ENCODE measurements at places on chromosomes 13 and 19.
A peak's percentile ranks its signal among the peaks of the same experiment; 100 is the strongest.

- DNase-seq, result no peak
These were observed 33.6 kb upstream of the SLC10A2 start for GRCh38 chr13:103099722-103100293.

GRCh38 chr19:41958367-41959055, 610 bp downstream of the RABAC1 start:
- peak; percentile 73 for DNase-seq

DNA sequence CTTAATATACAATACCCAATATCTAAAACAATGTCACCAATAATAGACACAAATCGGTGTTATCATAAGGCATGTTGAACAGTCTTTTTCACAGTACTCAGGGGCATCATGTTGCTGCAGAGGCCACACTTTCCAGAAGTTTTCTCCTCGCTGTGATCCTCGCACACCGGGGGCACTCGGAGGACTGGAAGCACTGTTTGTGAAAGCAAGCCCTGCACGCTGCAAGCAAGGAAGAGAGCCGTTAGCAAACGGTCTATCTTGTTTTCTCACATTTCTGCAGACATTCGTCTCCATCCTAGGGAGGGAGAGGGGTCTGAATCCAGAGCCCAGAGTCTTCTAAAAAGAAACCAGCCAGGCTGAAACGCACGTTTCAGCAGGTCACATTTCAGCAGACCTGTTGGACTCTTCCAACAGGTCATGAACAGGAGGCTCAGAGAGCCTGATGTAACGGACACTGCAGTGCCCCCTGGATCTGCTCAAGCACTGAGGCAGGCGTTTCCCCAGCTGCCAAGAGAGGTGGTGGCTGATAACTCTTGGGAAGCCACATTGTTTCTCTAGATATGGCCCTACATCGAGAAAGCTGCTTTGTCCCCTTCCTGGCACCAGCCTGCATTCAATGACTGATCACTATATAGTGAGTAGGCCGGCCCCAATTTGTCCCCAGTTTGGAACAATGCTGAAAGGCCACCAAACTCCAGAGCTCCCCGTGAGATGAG, 43.6 kb downstream of the RUBCNL start:
- DNase-seq, result no peak

DNA sequence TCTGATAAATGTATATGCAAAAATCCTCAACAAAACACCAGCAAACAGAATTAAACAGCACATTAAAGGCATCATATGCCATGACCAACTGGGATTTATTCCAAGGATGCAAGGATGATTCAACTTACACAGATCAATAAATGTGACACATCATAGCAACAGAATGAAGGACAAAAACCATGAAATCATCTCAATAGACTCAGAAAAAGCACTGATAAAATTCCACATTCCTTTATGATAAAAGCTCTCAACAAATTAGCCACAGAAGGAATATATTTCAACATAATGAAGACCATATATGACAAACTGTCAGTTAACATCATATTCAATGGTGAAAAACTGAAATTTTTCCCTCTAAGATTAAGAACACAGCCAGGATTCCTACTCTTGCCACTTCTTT, 691.6 kb downstream of the DIAPH3 start:
- no peak for DNase-seq

DNA sequence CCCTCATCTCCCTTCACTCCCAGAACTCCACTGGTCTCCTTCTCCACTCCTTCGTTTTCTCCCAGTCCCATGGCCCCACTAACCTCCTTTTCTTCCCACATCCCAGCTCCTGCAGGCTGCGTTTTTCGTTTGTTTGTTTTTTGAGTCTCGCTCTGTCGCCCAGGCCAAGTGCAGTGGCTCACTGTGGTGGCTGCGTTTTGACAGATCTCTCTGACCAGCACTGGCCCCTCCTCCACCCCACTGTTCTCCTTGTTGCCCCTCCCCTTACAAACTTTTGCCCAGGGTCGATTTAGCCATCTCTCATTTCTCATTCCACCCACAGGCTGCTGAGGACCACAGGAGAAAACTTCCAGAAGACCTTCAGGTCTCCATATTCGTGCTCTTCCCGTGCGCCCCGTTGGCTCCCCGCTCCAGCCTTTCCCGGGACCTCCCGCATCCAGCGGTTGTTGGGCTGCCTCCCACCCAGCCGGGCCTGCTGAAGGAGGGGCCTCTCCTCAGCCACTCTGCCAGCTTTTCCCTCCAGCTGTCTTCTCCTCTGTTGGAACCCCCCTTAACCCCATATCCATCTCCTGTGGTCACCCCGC, 40.6 kb upstream of the GJB6 start:
- no peak for DNase-seq

GRCh38 chr13:93603043-93603442, 376.4 kb downstream of the GPC6 start:
- no peak for DNase-seq

GRCh38 chr13:90680826-90681225, 666.7 kb upstream of the MIR17HG start:
- no peak for DNase-seq

GRCh38 chr19:32388393-32388855, 17.1 kb upstream of the DPY19L3 start:
- DNase-seq, result no peak

- DNase-seq, result no peak
These were observed 69.7 kb downstream of the UFM1 start for GRCh38 chr13:38419312-38419873.

DNA sequence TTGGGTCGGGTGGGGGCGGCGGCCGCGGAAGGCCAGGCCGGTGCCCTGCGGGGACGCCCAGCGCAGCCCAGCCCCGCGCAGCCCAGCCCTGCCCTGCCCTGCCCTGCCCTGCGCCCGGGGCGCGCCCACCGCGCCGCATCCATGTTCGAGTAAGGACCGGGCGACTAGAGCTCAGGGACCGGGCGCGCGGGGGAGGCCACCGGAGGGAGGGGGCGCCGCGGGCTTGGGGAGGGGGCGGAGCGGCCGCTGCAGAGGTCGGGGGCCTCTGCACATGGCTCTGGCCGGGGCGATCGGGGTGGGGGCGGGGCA, 169 bp downstream of the GRAMD1A start:
- no peak for DNase-seq

- no peak for DNase-seq
These were observed 545 bp downstream of the LIPE start for GRCh38 chr19:42426643-42427042.

DNA sequence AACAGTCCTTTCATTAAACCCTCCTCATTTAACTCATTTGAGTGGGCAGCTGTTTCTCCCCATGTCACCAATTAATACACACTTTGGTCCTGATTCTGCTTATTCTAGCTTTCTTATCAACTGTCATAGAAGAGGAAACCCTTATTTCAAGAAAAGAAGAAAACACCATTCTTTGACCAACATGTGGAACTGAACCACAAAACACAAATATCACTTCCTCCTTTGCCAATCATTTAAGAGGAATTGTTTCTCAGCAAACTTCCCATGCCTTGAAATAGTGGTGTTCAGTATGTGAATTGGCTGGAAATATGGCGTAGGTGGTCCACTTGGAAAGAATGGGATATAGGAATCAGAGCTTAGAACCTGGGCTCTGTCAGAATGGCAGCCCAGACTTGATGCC, 20.4 kb downstream of the MBD3L2B start:
- no peak for DNase-seq

DNA sequence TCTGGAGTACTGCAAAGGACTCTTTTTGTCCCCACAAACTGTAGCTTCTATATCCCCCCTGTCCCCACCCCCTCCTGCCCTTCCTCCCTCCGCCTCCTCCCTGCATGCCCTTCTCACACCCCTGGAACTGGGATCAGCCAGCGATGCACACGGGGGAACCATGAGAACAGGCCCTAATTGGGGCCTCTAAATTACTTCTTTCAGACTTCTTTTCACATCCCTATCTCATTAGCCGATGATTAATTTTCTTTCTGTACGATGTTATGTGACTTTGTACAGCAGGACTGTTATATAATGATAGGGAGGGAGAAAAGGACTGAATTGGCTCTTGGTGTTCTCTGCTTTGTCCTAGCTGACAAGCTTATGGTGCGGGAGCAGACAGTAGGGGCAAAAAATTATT, 347.5 kb downstream of the DNAJC15 start:
- no peak for DNase-seq

DNA sequence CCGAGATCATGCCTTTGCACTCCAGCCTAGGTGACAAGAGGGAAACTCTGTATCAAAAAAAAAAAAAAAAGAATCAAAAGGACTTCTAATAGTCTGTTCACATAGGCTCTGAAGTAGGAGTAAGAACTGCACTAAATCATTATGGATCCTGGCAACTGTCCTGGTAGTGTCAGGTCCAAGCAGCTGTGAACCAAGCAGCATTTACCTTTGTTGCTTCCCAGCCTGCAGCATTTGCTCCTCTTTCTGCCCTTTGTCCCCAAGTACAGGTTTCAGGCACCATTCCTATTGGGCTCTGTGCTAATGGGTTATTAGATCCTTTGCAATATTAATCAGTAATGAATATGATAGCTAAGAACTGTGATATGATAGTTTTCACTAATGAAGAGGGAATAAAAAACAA, 77.4 kb upstream of the NBEA start:
- no peak for DNase-seq

DNA sequence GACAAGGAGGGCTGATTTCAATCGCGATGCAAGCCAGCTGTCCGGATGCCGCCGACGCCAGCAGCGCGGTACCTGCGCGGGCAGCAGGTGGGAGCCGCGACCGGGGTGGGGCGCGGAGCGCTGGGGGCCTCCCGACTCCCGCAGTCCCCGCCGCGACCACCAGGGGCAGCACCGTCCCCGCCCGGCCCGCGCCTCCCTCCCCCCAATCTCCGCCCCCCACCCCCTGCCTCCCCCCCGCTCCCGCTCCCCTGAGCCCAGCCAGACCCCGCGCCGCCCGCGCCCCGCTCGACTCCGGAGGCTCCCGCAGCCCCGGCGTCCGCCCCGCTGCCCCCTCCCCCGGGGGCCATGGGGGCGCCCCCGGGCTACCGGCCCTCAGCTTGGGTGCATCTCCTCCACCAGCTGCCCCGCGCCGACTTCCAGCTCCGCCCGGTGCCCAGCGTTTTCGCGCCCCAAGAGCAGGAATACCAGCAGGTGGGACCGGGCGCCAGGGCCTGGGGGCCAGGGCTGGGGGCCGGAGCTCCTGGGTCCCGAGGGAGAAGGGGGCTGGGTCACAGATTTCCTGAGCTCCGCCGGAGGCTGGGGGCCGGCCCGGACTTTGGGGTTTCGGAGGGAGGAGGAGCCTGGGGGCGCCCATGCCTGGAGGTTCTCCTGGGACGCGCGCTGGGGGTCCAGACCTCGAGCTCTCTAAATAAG, at the start of gene TTYH1:
Gene TTYH1, plus strand, starts transcription at position 257 of the 693 bp plus-strand sequence. Its CDS starts 89 bp downstream, at position 346.
- DNase-seq, result peak; percentile 20

GRCh38 chr13:50485979-50486935, 357.2 kb downstream of the DLEU7 start:
- DNase-seq, result no peak

GRCh38 chr13:87903553-87903952, 232.4 kb downstream of the SLITRK5 start:
- no peak for DNase-seq

GRCh38 chr19:22517496-22518411, 95.6 kb upstream of the ZNF98 start:
- no peak for DNase-seq

- no peak for DNase-seq
These were observed 10.7 kb upstream of the SHKBP1 start for GRCh38 chr19:40565910-40566495.

DNA sequence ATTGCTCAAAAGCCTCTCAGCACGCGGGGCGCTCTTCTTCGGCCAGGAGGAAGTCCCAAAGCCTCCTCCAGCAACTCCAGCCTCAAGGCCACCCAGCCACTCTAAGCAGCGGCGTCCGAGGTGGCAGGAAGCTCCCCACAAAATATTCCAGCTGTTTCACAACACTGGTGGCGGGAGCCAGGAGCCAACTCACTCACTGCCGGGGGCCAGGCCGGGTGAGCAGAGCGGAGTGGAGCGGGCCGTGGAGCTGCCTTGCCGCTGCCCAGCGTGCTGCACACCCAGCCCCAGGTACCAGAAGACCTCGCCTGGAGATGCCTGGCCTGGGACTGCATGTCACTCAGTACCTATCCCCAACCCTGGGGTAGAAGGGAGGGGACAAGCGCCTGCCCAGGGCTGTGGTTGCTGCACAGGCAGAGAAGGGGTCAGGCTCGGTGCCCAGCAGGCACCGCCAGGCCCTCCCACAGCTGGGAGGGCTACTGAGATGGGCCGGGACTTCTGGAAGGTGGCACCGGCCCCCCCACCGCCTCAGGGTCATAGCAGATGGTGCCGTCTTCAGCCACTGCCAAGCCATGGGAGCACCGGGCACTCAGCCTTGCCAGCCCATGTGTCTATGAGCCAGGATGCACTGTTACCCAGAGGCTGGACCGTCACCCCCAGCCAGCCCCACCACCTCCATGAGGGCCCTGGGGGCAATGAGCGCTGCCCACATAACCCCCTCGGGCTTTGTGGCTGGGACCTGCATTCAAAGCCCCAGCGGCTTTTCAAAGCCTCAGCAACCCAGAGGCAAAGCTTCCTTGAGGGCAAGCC, 59.2 kb downstream of the MLLT1 start:
- DNase-seq, result no peak

DNA sequence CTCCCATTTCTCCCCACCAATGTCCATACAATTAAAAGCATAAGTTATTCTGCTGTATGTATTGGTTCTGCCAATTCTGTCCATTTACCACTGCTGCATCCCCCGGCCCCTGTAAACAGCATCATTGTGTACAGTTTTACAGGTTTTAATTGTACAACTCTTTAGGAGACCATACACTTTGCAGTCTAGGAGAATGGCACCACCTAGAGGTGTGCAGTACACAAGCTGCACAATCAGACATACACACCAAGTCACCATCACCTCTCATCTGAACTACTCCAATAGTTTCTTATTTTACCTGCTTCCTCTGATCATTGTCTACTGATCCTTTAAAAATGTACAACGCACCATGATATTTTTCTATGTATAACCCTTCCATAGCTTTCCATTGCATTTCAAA, 855.9 kb upstream of the KLHL1 start:
- DNase-seq, result no peak

DNA sequence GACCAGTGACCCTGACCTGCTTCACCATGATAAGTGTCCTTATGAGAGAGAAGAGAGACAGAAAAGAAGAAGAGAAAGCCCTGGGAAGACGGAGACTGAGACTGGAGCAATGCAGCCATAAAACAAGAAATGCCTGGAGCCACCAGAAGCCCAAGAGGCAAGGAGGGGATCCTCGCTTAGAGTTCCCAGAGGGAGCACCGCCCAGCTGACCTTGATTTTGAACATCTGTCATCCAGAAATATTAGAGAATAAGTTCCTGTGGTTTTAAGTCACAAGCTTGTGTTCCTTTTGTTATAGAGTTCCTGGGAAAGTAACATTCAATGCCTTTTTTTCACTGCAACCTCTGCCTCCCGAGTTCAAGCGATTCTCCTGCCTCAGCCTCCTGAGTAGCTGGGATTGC, 20.2 kb downstream of the CERS1 start:
- no peak for DNase-seq

Measured in activated gamma-delta T cell treated with Interleukin-2 at 50 U/mL for 16 hours (primary cell).